ENCODE measurements at places on chromosomes 11 and 22. TPM values are rescaled to one million over a fixed set of nuclear protein-coding genes. Genes with fewer than 3 reads are reported as not detected.

MADD gene
- 87.8 TPM for polyA plus RNA-seq

PACS1 gene
- polyA plus RNA-seq, result 111 TPM

GRM5 gene
- polyA plus RNA-seq, result 2.8 TPM

SULT4A1 gene
- polyA plus RNA-seq, result 11.2 TPM

APOA5 gene
- polyA plus RNA-seq, result not detected

EEF1G gene
- 1,165 TPM for polyA plus RNA-seq

C11orf91 gene
- polyA plus RNA-seq, result 12.8 TPM

All from testis (tissue), 5 donors.